ENCODE measurements at places on chromosomes 7 and 10.

GRCh38 chr10:20768843-20769242 is 128.3 kb downstream of the NEBL start:
- DNase-seq: no peak

GRCh38 chr10:24385776-24386175 is 176.8 kb downstream of the KIAA1217 start:
- DNase-seq: no peak

GRCh38 chr10:24277277-24277676 is 68.3 kb downstream of the KIAA1217 start:
- DNase-seq: no peak

GRCh38 chr7:154438571-154439367 is 386.6 kb downstream of the DPP6 start:
- DNase-seq: no peak

DNA sequence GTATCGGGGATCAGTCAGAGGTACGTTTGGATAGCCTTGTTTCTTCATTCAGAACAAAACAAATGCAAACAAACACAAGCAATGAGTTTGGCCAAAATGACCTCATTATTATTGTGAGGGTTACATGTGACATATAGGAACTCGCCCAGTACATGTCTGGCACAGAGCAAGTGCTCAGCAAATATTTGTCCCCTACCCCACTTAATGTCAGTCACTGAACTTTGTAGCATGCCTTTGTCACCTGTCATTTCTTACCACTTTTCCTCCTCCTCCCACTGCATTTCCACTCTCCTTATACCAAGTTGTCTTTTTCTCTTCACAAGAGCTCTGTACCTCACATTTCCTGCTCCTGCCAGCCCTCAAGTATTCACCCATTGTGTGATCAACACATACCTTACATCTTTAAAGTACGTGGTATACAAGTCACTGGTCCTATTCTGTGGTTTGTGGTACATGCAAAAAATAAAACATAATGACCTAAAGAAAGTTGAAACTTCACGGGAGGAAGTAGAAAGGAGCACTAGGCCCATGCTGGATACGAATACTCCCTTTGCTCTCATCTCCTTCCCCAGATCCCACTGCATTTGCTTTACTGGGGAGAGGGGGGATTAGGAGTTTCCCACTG is 236.0 kb downstream of the INHBA start:
- DNase-seq: no peak
